Adrenal gland (tissue), 19 donors: ENCODE measurements at places on chromosomes 3 and 15. TPM values are rescaled to one million over a fixed set of nuclear protein-coding genes. Genes with fewer than 3 reads are reported as not detected.

GRCh38 chr3:65664931-65665330 lies 373.8 kb downstream of the MAGI1 start:
- H3K27me3 ChIP-seq = no peaks in the 10 kb centered on the region
- H3K27ac ChIP-seq = no peak overlapping the region
- no peaks in the 10 kb centered on the region for H3K36me3 ChIP-seq
- H3K4me1 ChIP-seq = no peaks in the 10 kb centered on the region

DNA sequence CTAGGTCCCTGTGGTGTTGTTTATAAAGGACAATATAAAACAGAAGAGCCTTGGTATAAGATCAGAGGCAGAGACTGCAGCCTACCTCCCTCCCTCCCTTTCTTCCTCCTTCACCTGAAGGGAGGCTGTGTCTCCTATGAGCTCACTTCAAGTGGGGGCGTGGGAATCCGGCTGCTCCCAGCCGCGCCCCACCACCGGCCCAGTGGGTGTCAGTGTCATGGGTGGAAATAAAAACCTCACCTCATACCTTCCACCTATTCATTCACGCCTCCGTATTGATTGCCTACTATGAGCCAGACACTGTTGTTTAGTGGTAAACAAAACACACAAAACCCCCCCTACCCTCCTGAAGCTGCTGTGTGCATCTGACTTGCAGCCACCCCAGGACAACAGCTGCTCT lies 181.9 kb downstream of the PDZRN3 start:
- DNase-seq = no peak
- H3K4me3 ChIP-seq = no peak overlapping the region
- H3K27me3 ChIP-seq = no peaks in the 10 kb centered on the region
- H3K4me1 ChIP-seq = no peaks in the 10 kb centered on the region

The FAM219B gene
- 45.0 TPM for polyA plus RNA-seq

DNA sequence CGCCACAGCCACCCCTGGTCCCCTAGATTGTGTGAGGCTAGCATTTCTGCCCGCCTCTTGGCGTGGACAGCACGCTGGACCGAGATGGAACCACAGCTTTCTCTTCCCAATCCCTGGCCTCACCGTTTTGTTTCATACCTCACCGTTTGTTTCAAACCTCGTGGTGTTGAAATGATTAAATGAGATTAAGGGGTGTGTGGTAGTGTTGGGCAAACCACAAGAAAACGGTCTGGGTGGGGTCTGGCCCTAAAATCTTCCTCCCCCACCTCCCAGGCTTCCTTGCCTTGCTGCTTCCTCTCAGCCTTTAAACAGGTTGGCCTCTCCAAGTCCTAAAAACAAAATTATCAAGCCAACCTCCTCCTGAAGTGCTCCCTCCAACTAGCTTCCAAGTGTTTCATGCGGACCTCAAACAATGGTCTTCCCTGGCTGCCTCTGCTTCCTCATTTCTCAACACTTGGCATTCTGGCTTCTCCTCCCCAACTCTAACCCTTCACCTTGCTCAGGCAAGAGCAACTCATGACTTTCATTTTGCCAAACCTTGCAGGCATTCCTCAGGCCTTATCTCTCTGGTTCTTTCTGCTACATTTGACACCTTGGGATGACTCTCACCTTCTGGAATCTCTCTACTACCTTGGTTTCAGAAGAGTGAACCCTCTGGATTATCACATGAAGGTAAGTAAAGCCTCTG lies 1.4 kb upstream of the ATP13A3 start:
- H3K4me1 ChIP-seq = peaks cover 10% of the 10 kb centered on the region
- no peaks in the 10 kb centered on the region for H3K27me3 ChIP-seq
- H3K27ac ChIP-seq = peak overlapping the region; percentile 90
- no peaks in the 10 kb centered on the region for H3K36me3 ChIP-seq
- H3K4me3 ChIP-seq = no peak overlapping the region

The CADPS gene
- 17.2 TPM for polyA plus RNA-seq

The PLSCR4 gene
- polyA plus RNA-seq = 51.1 TPM

- no peak overlapping the region for H3K27ac ChIP-seq
- no peak for DNase-seq
- no peaks in the 10 kb centered on the region for H3K36me3 ChIP-seq
These were observed 75.9 kb upstream of the RNU6-1 start for GRCh38 chr15:67915461-67916374.

The MGLL gene
- 18.8 TPM for polyA plus RNA-seq

DNA sequence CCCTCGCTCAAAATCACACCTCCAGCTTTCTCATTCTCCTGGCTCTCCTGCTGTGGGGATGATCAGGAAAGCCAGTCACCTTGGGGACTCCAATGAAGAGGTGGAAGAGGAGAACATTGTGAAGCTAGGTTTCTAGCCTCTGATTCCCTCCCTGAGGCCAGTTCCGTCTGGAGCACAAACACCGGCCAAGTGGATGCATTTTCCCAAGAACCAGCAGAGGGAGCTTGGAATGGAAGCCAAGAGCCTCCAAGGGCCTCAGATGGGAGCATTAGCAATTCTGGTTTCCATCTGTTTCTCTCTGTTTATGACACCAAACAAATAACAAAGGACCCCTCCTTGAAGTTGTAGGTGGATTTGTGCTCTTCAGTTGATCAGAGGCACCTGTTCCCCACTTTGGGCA lies 40.6 kb upstream of the NMNAT3 start:
- no peaks in the 10 kb centered on the region for H3K27me3 ChIP-seq
- no peak overlapping the region for H3K27ac ChIP-seq
- peak; percentile 33 for DNase-seq
- H3K4me3 ChIP-seq = no peak overlapping the region
- no peaks in the 10 kb centered on the region for H3K4me1 ChIP-seq

DNA sequence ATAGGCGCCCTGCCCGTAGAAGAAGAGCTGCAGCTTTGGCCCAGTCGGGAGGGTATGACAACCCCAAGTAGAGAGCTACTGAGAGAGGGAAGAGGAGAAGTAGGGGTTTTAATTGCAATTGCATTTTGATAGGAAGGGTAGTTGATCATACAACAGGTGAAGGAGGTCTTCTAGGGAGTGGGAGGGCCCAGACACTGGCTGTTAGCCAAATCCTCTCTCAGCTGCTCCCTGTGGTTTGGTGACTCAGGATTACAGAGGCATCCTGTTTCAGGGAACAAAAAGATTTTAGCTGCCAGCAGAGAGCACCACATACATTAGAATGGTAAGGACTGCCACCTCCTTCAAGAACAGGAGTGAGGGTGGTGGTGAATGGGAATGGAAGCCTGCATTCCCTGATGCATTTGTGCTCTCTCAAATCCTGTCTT lies 408.9 kb upstream of the THBS1 start:
- H3K4me3 ChIP-seq = no peak overlapping the region
- H3K27ac ChIP-seq = peak overlapping the region; percentile 51
- H3K27me3 ChIP-seq = no peaks in the 10 kb centered on the region
- peak; percentile 43 for DNase-seq

GRCh38 chr3:188526057-188526456 lies 372.1 kb downstream of the LPP start:
- no peak overlapping the region for H3K27ac ChIP-seq
- H3K4me1 ChIP-seq = peaks cover 8% of the 10 kb centered on the region
- DNase-seq = peak; percentile 28

The FILIP1L gene
- polyA plus RNA-seq = 16.3 TPM

DNA sequence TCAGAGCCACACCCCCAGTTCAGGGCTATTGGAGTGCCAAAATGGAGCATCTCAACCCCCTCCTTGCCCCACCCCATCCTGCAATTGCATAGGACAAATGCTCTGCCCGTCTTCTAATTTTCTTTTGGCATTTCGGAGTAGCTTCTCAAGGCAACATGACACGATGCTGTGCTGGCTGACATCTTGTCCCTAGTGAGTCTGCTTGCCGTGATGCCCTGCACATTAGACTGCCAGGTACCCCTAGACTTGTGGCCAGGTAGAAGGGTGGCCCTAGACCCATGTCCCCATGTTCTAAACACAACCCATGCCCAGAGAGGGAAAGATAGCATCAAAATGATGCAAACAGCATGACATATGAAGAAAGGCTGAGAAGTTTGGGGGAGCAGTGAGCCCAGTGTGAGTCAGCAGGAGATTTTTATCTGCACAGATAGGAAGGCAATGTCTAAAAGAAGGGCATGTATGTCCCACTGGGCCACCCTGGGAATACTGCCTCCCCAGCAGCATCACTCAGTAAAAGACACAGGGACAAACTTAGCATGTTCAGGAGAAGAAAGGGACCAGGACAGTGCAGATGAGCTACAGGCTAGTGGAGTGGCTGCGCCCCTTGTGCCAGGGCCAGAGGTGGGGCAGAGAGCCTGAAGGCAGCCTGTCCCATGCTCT lies 36.8 kb downstream of the CA12 start:
- H3K27me3 ChIP-seq = no peaks in the 10 kb centered on the region
- DNase-seq = no peak
- peaks cover 10% of the 10 kb centered on the region for H3K4me1 ChIP-seq
- H3K4me3 ChIP-seq = no peak overlapping the region
- H3K36me3 ChIP-seq = no peaks in the 10 kb centered on the region

GRCh38 chr3:105611304-105612192 lies 244.8 kb downstream of the ALCAM start:
- H3K4me3 ChIP-seq = no peak overlapping the region
- DNase-seq = no peak
- H3K36me3 ChIP-seq = no peaks in the 10 kb centered on the region
- H3K4me1 ChIP-seq = no peaks in the 10 kb centered on the region

DNA sequence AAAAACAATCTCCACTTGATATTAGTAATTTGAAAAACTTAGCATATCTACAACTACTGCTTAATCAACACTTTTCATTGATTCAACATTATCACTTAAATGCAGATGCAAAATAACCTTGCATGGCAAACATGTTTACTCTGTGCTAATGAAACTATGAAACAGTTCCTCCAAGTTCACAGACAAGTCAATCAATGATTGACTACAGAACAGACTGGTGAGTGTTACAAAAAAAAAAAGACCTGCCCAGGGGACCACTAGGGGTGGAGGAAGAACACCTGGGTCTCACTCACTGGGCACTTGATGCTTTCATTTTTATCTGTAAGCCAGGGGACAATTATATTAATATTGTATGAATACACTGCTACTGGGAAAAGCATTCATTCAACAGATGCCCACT lies 4.3 kb upstream of the NR2C2 start:
- DNase-seq = no peak
- no peaks in the 10 kb centered on the region for H3K27me3 ChIP-seq
- no peaks in the 10 kb centered on the region for H3K36me3 ChIP-seq
- H3K4me3 ChIP-seq = no peak overlapping the region
- peaks cover 9% of the 10 kb centered on the region for H3K4me1 ChIP-seq
- H3K27ac ChIP-seq = no peak overlapping the region

DNA sequence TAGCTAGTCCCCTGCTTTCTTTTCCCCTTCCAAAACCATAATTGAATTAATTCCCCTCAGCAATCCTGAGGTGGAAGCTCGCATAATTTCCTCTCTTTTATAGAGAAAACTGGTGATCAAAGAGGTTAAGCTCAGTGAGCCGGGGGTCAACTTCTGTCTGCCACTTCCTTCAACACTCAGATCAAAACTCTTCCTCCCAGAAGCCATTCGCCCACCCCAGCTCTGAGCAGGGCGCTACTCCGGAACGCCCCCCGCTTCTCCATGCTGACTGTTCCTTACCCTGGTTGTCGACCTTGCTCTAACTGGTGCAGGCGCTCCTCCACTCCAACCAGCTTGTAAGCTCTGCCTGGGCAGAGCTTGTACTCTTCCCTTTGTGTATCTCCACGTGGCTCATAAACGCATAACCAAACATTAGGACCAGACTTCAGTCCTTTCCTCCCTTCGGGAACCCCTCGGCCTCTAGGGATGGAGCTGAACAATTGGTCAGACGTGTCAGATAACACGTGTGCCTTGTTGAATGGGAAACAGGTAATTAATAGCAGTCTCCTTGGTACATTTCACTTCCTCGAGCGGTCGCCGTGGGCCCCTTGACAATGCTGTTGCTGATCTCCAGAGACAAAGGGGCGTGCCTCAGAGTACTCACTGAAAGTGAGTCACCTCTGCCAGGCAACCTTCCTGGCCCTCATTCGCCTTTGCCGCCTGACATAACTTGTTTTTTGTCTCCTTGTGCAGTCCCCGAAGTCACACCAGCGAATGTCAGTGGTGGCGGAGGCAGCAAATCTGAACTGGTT lies 71.8 kb downstream of the IL5RA start:
- H3K27me3 ChIP-seq = no peaks in the 10 kb centered on the region
- no peak overlapping the region for H3K4me3 ChIP-seq
- H3K36me3 ChIP-seq = no peaks in the 10 kb centered on the region
- H3K4me1 ChIP-seq = no peaks in the 10 kb centered on the region

The TUBGCP4 gene
- 6.1 TPM for polyA plus RNA-seq

GRCh38 chr3:124125315-124125714 lies 133.4 kb upstream of the ROPN1 start:
- no peaks in the 10 kb centered on the region for H3K4me1 ChIP-seq
- H3K36me3 ChIP-seq = no peaks in the 10 kb centered on the region
- no peaks in the 10 kb centered on the region for H3K27me3 ChIP-seq
- H3K27ac ChIP-seq = no peak overlapping the region
- DNase-seq = peak; percentile 36

GRCh38 chr3:15384510-15385237 lies 42.7 kb downstream of the METTL6 start:
- peak; percentile 21 for DNase-seq
- H3K4me3 ChIP-seq = no peak overlapping the region
- peak overlapping the region; percentile 75 for H3K27ac ChIP-seq
- H3K4me1 ChIP-seq = peaks cover 41% of the 10 kb centered on the region
- no peaks in the 10 kb centered on the region for H3K27me3 ChIP-seq

The LIPH gene
- 0.40 TPM for polyA plus RNA-seq

- H3K36me3 ChIP-seq = no peaks in the 10 kb centered on the region
- H3K27me3 ChIP-seq = no peaks in the 10 kb centered on the region
- H3K27ac ChIP-seq = no peak overlapping the region
- peaks cover 31% of the 10 kb centered on the region for H3K4me1 ChIP-seq
- DNase-seq = no peak
These were observed 35.6 kb downstream of the SMAD3 start for GRCh38 chr15:67100801-67101581.

The GOLGA6L7 gene
- polyA plus RNA-seq = not detected

The DBR1 gene
- polyA plus RNA-seq = 5.7 TPM

DNA sequence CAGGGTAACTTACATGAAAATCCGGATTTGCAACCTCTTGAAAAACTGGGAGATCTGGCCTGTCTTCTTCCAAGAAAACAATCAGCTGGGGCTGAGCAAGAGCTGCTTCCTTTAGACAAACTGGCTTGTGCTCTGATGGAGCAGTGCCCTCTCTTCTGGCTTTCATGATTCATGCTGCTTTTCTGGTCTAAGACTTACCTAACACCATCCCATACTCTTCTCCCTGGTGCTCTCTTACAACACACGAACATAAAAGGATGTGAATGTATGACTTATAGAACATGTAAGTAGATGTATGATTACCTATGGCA lies 9.9 kb downstream of the TJP1 start:
- no peak overlapping the region for H3K27ac ChIP-seq
- DNase-seq = no peak
- H3K4me3 ChIP-seq = no peak overlapping the region
- peaks cover 13% of the 10 kb centered on the region for H3K4me1 ChIP-seq

DNA sequence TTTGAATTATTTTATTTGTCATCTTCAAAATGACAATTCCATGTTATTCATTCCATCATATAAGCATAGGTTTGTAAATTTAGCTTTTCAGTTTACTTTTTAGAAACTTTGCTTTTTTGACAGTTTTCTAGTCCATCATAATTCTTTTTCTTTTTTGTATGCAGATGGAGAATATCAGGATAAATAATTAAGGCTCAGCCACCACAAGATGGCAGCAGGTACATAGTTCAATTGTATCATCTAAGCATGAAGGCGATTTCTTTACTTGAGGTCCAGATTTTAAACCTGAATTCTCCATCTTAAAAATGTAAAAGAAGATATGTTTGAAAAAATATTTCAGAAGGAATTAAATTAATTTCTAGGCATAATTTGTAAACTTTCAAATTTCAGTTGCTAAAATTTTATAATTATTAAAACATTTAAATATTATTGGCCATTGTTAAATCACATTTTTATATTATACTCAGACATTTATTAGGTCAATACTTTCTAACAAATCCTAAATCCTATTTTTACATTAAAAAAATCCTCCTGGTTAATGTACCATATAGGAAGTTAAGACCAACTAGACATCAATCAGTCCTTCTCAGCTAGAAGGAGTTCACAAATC lies 15.1 kb downstream of the PLSCR5 start:
- no peak overlapping the region for H3K27ac ChIP-seq
- H3K36me3 ChIP-seq = no peaks in the 10 kb centered on the region
- H3K4me3 ChIP-seq = no peak overlapping the region
- H3K4me1 ChIP-seq = no peaks in the 10 kb centered on the region
